Activated CD4-positive, alpha-beta T cell treated with anti-CD3 and anti-CD28 coated beads, Interleukin-2, amount 10 ng/mL, durations not matched to agents 24 days and 14 days (primary cell): ENCODE measurements at places on chromosomes 2 and 18. TPM values are rescaled to one million over a fixed set of nuclear protein-coding genes. Genes with fewer than 3 reads are reported as not detected.

Gene CXXC1
- total RNA-seq: 102 and 105 TPM in 2 replicates

DNA sequence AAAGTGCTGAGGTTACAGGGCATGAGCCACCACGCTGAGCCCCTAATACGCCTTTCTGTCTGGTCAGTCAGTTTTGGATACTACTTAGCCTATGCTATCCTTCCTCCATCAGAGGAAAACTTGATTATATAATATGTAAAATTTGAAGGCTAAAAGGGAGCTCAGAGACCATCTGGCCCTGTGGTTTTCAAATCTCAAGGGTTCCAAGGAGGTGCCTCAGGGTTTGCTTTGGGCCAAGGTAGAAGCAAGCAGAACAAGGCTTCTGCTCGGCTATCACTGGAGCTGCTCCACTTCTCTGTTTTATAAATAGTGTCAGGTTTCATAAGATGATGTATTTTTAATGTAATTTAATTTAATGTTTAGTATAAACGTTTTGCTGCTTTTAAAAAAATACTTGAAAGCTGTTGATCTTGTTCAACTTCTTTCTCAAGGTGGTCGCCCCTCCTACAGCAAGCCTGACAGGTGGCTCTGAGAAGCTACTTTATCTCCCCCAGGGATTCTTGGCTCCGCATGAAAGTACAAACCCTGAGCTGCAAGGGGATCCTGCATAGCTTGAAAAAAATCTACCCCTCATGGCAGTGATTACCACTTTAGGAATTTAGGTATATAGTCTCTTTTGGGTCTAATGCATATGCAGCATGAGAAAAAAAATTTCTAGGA is 290.3 kb downstream of the CNTNAP5 start:
- H3K4me1 ChIP-seq: no peaks in the 10 kb centered on the region
- no peaks in the 10 kb centered on the region for H3K27me3 ChIP-seq
- H3K27ac ChIP-seq: no peak overlapping the region
- DNase-seq: no peak
- no peaks in the 10 kb centered on the region for H3K36me3 ChIP-seq
- H3K4me3 ChIP-seq: no peak overlapping the region

Gene LIMS4
- total RNA-seq: not detected in 2 replicates

- no peak overlapping the region for H3K27ac ChIP-seq
- DNase-seq: no peak
- no peak overlapping the region for H3K4me3 ChIP-seq
- H3K36me3 ChIP-seq: peaks cover 7% of the 10 kb centered on the region
- H3K4me1 ChIP-seq: peaks cover 13% of the 10 kb centered on the region
- no peaks in the 10 kb centered on the region for H3K27me3 ChIP-seq
These were observed 53.5 kb upstream of the NDUFV2 start for GRCh38 chr18:9048808-9049494.

Gene LYPD1
- total RNA-seq: not detected in 2 replicates

Gene KCNF1
- total RNA-seq: not detected in 2 replicates

DNA sequence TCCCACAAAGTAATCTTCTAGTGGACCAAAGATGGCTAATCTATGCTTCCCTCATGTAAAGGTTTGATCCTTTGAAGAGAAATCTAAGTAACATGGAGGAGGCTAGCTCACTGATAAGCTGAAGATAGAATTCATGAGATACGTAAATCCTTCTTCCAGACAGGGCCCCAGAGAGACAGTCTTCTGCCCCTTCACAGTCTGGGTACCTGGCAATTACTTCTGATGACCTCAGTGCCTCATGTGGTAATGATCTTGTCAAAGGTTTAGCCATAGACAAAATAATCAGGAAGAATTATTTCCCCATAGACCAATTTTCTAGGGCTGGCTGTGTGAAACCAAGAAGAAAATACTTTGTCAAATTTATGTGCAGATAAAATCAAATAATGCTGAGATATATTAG is 495.8 kb downstream of the METTL4 start:
- no peak for DNase-seq
- H3K27me3 ChIP-seq: no peaks in the 10 kb centered on the region
- H3K27ac ChIP-seq: no peak overlapping the region
- H3K36me3 ChIP-seq: no peaks in the 10 kb centered on the region
- no peaks in the 10 kb centered on the region for H3K4me1 ChIP-seq

DNA sequence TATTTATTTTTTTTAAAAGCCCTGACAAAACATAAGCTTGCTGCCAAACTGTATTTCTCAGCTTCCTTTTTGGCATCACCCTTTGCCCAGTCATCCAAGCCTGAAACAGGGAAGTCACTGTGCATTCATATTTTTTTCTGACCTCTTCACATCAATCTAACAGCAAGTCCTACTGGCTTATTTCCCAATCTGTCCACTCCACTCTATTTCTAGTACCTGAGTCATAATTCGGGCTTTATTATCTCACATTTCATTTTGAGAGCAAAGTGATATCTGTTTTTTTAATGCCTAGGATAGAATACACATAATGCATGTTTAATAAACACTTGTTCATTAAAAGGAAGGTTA is 5.1 kb downstream of the HNMT start:
- H3K4me3 ChIP-seq: no peak overlapping the region
- no peaks in the 10 kb centered on the region for H3K4me1 ChIP-seq
- no peaks in the 10 kb centered on the region for H3K27me3 ChIP-seq
- DNase-seq: no peak
- H3K36me3 ChIP-seq: no peaks in the 10 kb centered on the region
- no peak overlapping the region for H3K27ac ChIP-seq

Gene TMEM185B
- total RNA-seq: 44.3 and 45.8 TPM in 2 replicates

GRCh38 chr2:189648846-189649509 is 12.3 kb upstream of the ASNSD1 start:
- DNase-seq: no peak
- H3K4me3 ChIP-seq: no peak overlapping the region
- no peaks in the 10 kb centered on the region for H3K4me1 ChIP-seq
- no peak overlapping the region for H3K27ac ChIP-seq
- peaks cover 4% of the 10 kb centered on the region for H3K36me3 ChIP-seq
- H3K27me3 ChIP-seq: peaks cover 2% of the 10 kb centered on the region

GRCh38 chr2:99600981-99601651 is 111.3 kb upstream of the REV1 start:
- no peaks in the 10 kb centered on the region for H3K36me3 ChIP-seq
- no peak overlapping the region for H3K4me3 ChIP-seq
- H3K4me1 ChIP-seq: no peaks in the 10 kb centered on the region

- peak overlapping the region; percentile 96 for H3K27ac ChIP-seq
- peak overlapping the region; percentile 83 for H3K4me3 ChIP-seq
- peaks cover 49% of the 10 kb centered on the region for H3K4me1 ChIP-seq
- no peaks in the 10 kb centered on the region for H3K27me3 ChIP-seq
- H3K36me3 ChIP-seq: peaks cover 48% of the 10 kb centered on the region
- peak; percentile 86 for DNase-seq
These were observed 5.1 kb downstream of the NFATC1 start for GRCh38 chr18:79400591-79401381.

Gene KIF1A
- 0.37 and 0.47 TPM in 2 replicates for total RNA-seq

Gene TSGA10
- 3.2 and 3.7 TPM in 2 replicates for total RNA-seq

DNA sequence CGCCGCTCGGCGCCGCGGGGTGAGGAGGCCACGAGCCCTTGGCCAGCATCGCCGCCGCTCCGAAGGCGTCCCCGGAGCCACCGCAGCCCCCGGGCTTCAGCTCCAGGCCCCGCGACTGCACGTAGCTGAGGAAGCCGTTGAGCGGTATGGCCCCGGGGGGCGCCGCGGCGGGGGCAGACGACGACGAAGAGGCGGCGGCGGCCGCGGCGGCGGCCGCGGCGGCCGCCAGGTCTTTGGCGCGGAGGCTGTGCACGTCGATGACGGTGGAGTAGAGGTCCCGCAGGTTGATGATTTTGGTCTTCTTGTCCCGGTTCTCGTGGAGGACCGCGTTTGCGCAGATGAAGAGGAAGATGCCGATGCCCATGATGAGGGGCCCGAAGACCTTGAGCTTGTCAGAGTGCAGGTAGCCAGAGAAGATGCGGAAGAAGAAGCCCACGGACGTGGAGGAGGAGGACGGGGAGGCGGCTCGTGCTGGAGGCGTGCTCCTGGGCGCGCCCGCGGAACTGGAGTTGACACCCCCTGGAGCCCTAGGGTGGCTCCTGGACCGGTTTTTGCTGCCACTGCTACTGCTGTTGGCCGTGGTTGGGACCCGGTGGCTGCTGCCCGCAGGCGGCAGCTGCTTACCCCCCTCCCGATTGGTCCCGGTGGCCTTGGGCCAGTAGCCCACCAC is 4.0 kb downstream of the TMEM200C start:
- peaks cover 65% of the 10 kb centered on the region for H3K27me3 ChIP-seq
- H3K27ac ChIP-seq: no peak overlapping the region
- no peaks in the 10 kb centered on the region for H3K36me3 ChIP-seq
- peak overlapping the region; percentile 17 for H3K4me3 ChIP-seq
- H3K4me1 ChIP-seq: no peaks in the 10 kb centered on the region
- no peak for DNase-seq

Gene SULT1C3
- not detected in 2 replicates for total RNA-seq

DNA sequence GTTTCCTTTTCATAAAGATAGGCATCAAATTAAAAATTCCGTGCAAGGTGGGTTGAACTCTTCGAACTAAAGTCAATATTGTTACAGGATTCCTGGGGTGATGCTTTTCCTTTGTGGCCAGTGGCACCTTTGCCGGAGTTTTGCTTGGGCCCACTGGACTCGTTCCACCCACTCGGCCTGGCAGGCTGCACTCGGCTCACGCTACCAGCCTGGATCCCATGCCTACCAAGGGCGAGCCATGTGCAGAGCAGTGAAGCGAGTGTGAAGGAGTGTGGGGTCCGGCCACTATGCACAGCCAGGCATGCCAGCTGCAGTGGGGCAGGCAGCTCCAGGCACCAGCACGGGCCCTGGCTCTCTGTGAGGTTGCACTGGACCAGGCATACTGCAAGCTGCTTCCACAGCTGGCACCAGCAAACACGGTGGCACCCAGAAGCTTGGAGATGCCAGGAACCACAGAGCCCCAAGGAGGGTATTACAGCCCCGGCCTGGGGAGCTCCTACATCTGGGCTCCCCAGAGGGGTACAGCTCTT is 83.6 kb downstream of the DTNB start:
- peaks cover 5% of the 10 kb centered on the region for H3K36me3 ChIP-seq
- H3K27ac ChIP-seq: no peak overlapping the region
- no peak for DNase-seq
- peaks cover 34% of the 10 kb centered on the region for H3K4me1 ChIP-seq
- no peak overlapping the region for H3K4me3 ChIP-seq
- no peaks in the 10 kb centered on the region for H3K27me3 ChIP-seq
